ENCODE measurements at places on chromosomes 7 and 10. TPM values are rescaled to one million over a fixed set of nuclear protein-coding genes. Genes with fewer than 3 reads are reported as not detected.

Gene AP5Z1
- 14.5 TPM for total RNA-seq

Gene ADIRF
- 184 TPM for total RNA-seq

Gene CD36
- 132 TPM for total RNA-seq

Gene NUDT5
- total RNA-seq: 37.2 TPM

Gene SFRP4
- 65.8 TPM for total RNA-seq

Gene TFR2
- total RNA-seq: under 0.01 TPM

Gene CPA2
- not detected for total RNA-seq

Gene ANKIB1
- 52.1 TPM for total RNA-seq

Gene ASAH2
- 1.1 TPM for total RNA-seq

Gene ADARB2
- not detected for total RNA-seq

Gene ENO4
- 0.35 TPM for total RNA-seq

Gene TSPAN15
- 3.9 TPM for total RNA-seq

Gene PSMG3
- 30.1 TPM for total RNA-seq

Gene RET
- not detected for total RNA-seq

Gene C7orf57
- not detected for total RNA-seq

Gene HOGA1
- 0.75 TPM for total RNA-seq

Gene NME8
- total RNA-seq: not detected

Gene CRYGN
- total RNA-seq: not detected

Gene GRB10
- total RNA-seq: 32.6 TPM

Gene STAG3
- 1.4 TPM for total RNA-seq

Gene SPDYE8
- not detected for total RNA-seq

Gene ADCY1
- total RNA-seq: 2.3 TPM

Gene HOXA5
- not detected for total RNA-seq

Gene PRPS1L1
- not detected for total RNA-seq

Gene HOXA2
- total RNA-seq: not detected

Gene RADIL
- total RNA-seq: 0.38 TPM

Gene MET
- 16.9 TPM for total RNA-seq

Gene SLC18A2
- under 0.01 TPM for total RNA-seq

Gene PIP
- total RNA-seq: not detected

Gene EN2
- under 0.01 TPM for total RNA-seq

Gene SOSTDC1
- not detected for total RNA-seq

Gene POLL
- 6.3 TPM for total RNA-seq

Gene MUC3A
- total RNA-seq: not detected

Gene SYCE1
- total RNA-seq: not detected

Gene ATG9B
- total RNA-seq: not detected

Gene TAS2R39
- 0.35 TPM for total RNA-seq

Gene GIMAP4
- not detected for total RNA-seq

Gene CLDN3
- not detected for total RNA-seq

Gene INMT
- 104 TPM for total RNA-seq

Gene RAPGEF5
- total RNA-seq: 1.7 TPM

Gene ZNF107
- total RNA-seq: 1.2 TPM

Gene HSPA14
- 7.6 TPM for total RNA-seq

Gene TMEM106B
- 31.4 TPM for total RNA-seq

Data from smooth muscle cell of the coronary artery (primary cell).